Activated gamma-delta T cell (primary cell): ENCODE measurements at places on chromosomes 5 and 9.

- DNase-seq = no peak
Measured at GRCh38 chr5:113489299-113489698, 1.0 kb upstream of the MCC start.

GRCh38 chr9:81666123-81666522 is 23.2 kb downstream of the TLE1 start:
- DNase-seq = no peak

DNA sequence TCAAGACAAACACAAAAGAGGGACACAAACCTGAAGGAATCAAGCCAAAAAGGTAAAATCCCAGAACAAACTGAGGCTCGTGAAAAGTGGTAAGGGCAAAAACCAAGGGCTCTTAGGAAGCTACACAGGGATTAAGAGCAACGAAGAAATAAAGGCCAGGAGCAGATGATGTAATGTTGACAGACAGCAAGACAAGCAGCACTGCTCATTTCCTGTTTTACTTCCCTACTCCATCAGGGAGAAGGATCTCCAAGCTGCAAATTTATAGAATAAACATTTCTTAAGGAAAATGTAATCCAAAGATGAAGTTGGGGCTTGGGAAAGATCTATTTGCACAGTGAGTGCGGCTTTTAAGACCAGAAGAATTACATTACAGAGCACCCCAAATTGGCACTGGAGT is 182.3 kb upstream of the MAP1B start:
- no peak for DNase-seq

- DNase-seq = no peak
Measured at GRCh38 chr9:134286471-134287245, 39.6 kb upstream of the RXRA start.

GRCh38 chr9:134501761-134502265 is 139.8 kb upstream of the COL5A1 start:
- no peak for DNase-seq

DNA sequence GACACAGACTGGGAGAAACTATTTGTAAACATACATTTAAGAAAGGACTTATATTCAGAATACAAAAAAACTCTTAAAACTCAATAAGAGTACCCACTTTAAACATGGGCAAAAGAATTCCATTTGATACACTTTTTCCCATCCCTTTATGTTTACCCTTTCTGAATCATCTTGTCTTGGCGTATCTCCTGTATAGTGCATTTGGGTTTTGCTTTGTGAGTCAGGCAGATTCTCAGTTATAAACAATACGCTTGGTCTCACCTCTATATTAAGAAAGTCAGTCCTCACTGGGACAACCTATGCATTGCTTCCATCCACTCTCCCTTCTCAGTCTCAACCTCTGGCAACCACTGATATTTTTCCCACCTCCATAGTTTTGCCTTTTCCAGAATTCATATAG is 27.3 kb upstream of the ADAMTS6 start:
- DNase-seq = no peak

DNA sequence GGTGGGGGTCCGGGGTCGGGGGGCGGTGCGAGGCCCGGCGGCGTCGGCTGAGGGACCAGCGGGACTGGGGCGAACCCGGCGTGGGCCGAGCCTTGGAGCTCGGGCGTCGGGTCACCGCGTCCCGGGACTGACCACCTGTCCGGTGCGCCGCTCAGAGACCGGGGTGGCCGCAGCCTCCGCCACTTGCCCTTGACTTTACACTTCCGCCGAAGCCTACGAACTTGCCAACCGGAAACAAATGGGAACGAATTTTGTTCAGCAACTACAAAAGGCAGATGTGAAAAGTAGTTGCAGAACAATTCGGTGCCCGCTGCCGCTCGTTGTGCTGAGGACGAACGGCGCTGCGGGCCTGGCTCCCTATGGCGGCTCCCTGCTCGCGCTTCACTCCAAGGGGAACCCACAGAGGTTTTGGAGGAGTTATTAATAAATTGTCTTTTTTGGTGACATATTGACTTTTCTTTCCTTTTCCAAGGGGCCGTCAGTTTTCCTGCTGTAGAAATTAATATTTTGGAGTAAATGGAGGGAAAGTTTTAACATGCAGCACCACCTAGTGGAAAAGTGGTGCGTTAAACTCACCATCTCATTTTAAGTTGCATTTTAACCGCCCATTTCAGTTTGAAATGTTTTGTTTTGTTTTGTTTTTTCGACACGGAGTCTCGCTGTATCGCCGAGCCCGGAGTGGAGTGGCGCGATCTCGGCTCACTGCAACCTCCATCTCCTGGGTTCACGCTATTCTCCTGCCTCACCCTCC is 490 bp downstream of the PCBD2 start:
- DNase-seq = no peak

DNA sequence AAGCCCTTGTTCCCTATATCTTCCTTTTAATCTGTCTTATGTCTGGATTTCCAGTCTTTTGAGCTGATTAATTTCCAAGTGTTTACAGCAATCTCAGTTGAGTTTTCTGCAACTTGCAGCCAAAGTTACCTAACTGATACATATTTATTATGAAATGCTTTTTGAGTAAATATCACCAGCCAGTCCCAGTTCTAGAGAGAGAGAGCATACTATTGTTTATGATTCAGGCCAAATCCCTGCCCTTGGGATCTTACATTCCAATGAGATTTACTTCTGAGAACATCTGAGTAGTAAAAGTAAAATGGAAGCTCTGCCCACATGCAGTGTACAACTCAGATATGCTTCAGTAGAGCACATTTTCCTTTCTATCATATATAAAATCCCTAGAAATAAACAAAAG is 661.7 kb downstream of the KCTD16 start:
- DNase-seq = no peak

DNA sequence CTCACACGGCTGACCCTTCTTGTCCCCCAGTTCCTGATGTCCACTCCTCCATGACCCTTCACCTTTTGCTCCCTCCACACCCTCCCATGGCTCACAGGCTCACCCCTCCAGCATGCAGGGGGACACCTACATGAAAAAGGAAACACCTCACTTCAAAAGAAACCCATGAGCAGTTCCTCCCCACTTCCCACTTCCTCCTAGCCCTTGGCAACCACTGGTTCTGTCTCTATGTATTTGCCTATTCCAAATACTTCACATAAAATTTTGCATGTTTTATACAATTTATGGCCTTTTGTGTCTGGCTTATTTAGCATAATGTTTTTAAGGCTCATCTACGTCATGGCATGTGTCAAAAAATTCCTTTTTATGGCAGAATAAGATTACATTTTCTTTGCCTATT is 100.2 kb upstream of the S1PR3 start:
- DNase-seq = no peak

DNA sequence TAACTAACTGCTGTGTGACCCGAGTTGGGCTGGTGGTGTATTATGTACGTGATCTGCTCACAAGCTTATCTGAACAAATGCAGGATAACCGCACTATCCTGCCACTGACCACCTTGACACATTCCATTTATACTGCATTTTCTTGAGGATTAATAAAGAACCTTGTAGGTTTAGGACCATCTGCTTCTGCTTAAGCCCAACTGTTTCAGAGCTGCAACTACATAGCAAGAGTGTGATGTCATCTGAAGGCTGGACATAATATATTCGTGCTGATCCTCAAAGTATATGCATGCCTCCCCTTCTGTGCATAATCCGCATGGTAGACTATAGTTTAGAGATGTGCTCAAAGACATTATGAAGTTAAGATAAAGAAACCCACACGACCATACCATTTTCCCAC is 435.9 kb downstream of the BNC2 start:
- no peak for DNase-seq

GRCh38 chr9:90140131-90140818 is 502.3 kb downstream of the DIRAS2 start:
- DNase-seq = no peak

- DNase-seq = no peak
Measured at GRCh38 chr5:173852790-173853359, 35.3 kb upstream of the CPEB4 start.

- no peak for DNase-seq
Measured at GRCh38 chr9:14960881-14961280, 50.7 kb upstream of the FREM1 start.

GRCh38 chr5:153775923-153776322 is 262.8 kb downstream of the FAM114A2 start:
- no peak for DNase-seq
